Effector memory CD4-positive, alpha-beta T cell (primary cell): ENCODE measurements at places on chromosomes 7 and 10.

DNA sequence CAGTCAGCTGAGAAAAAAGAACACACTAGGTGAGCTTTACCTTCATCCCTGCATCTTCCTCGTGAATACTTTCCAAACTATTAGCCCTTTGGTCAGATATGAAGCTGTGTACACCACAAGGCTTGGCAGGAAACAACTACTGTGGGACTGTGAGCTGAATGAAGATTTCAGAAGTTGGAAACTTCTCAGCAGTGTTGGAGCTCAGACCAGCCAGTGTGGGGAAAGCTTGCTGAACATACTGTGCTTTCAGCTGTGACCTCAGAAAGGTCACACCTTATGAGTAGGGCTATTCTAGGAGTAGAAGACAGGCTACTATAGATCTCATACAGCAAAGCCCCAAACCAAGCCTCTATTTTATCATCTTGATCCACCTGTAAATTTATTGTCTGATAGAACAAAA is 123.6 kb downstream of the EXOC4 start:
- H3K36me3 ChIP-seq, result peaks cover 12% of the 10 kb centered on the region
- no peak overlapping the region for H3K27ac ChIP-seq
- no peaks in the 10 kb centered on the region for H3K4me1 ChIP-seq
- H3K27me3 ChIP-seq, result no peaks in the 10 kb centered on the region

DNA sequence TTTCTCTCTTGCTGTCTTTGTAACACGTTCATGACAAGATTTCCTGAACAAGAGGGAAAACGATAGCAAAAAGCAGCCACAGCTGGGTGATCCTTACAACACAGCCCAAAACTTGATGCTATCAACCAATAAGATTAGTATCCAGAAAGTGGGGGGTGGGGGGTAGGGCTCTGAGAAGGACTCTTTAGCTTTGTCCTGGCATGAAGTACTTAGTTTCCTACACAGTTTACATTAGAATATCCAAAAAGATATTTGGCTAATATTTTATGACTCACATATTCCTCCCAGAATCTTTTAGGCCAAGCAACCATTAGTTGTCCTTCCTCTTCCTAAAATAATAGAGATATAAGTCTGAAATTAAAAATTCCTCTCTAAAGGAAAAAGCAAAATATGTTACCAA is 22.9 kb upstream of the LRRC17 start:
- no peaks in the 10 kb centered on the region for H3K27me3 ChIP-seq
- no peak overlapping the region for H3K4me3 ChIP-seq
- DNase-seq, result no peak
- H3K36me3 ChIP-seq, result no peaks in the 10 kb centered on the region
- H3K4me1 ChIP-seq, result no peaks in the 10 kb centered on the region
- H3K27ac ChIP-seq, result no peak overlapping the region

DNA sequence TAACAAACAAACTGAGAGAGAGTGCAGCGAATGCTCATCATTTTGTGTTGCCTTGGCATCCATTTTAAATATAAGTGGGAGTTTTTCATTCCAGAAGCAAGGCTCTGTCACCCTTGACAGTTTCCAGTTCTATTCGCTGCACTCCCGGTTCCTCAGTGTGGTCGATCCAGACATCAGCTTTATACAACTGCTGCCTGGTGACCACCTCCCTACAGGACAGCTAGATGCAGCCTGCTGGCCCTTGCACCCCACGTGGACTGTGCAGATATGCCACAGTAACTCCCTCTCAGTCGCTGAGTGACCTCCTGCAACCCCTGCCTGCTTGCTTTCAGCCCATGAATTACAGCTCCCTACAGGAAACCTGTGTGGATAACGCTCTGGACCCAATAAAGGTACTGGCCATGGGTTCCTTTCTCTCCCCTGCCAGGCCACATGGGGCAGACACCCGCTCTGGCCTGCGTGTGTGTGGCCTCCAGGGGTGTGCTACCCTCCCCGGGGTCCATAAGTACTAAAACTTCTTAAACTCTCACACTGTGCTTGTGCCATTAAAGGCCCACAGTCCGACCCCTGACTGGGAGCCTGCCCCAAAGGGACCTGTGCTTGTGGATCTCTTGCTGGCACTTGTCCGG is 23.6 kb downstream of the BEND7 start:
- H3K27ac ChIP-seq, result no peak overlapping the region
- no peaks in the 10 kb centered on the region for H3K27me3 ChIP-seq
- DNase-seq, result no peak
- no peaks in the 10 kb centered on the region for H3K4me1 ChIP-seq
- H3K4me3 ChIP-seq, result no peak overlapping the region

- H3K27ac ChIP-seq, result no peak overlapping the region
- H3K27me3 ChIP-seq, result no peaks in the 10 kb centered on the region
- no peak overlapping the region for H3K4me3 ChIP-seq
- no peaks in the 10 kb centered on the region for H3K4me1 ChIP-seq
- peaks cover 25% of the 10 kb centered on the region for H3K36me3 ChIP-seq
Measured at GRCh38 chr10:74994854-74995253, 116.6 kb upstream of the SAMD8 start.

DNA sequence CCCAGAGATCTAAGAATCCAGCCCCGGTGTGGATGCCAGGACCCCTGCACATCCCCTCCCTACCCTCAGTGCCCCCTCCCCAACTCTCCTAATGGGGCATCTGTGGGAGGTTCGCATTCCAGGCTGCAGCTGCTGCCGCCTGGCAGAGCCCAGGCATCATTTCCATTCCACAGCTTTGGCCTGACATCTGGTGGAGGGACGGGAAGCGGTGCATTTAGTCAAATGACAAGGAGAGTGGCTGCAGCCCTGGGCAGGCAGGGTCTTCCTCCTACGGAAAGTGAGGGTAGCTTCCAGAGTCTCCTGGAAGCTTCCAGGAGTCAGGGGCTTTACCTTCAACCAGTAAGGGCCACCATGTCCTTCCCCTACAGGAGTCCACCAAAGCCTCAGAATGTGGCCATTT is 30.8 kb downstream of the PRLHR start:
- no peak for DNase-seq
- no peak overlapping the region for H3K27ac ChIP-seq
- H3K36me3 ChIP-seq, result no peaks in the 10 kb centered on the region
- no peak overlapping the region for H3K4me3 ChIP-seq

DNA sequence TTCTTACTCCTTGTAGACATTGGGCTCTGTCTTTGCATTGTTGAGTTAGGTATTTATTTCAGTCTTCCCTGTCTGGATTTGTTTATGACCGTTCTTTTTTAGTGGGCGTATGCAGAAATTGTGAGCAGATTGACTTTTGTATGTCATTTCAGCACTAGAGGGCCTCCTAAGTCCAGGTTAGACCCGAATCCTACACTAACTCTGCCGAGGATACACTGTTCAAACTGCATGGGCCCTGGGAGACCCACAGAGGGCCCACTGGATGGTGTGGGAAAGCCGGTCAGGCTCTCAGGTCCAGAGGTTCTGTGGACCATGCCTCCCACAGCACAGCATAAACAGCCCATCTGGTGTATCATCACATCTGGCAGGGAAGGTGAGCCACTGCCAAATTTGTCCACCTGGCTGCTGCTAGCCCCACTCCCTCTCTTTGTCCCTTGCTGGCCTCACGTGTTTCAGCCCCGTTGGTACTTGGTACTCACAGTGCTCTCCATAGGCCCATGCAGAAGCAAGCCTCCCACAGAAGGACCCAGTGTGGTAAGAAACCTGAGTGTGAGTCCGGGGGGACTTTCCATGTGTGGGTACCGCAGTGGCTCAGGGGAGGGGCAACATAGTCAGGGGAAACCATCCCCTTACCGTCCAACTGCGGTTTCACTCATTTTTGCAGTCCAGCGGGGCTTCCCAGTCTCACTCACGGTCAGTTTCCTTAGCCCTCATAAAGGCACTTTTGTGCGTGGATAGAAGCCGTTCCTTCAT is 112.8 kb downstream of the APBB1IP start:
- H3K27ac ChIP-seq, result no peak overlapping the region
- peaks cover 1% of the 10 kb centered on the region for H3K4me1 ChIP-seq
- H3K36me3 ChIP-seq, result peaks cover 61% of the 10 kb centered on the region

GRCh38 chr7:107946451-107946850 is 55.5 kb downstream of the DLD start:
- H3K27me3 ChIP-seq, result no peaks in the 10 kb centered on the region
- no peak for DNase-seq
- no peaks in the 10 kb centered on the region for H3K4me1 ChIP-seq
- no peak overlapping the region for H3K27ac ChIP-seq

DNA sequence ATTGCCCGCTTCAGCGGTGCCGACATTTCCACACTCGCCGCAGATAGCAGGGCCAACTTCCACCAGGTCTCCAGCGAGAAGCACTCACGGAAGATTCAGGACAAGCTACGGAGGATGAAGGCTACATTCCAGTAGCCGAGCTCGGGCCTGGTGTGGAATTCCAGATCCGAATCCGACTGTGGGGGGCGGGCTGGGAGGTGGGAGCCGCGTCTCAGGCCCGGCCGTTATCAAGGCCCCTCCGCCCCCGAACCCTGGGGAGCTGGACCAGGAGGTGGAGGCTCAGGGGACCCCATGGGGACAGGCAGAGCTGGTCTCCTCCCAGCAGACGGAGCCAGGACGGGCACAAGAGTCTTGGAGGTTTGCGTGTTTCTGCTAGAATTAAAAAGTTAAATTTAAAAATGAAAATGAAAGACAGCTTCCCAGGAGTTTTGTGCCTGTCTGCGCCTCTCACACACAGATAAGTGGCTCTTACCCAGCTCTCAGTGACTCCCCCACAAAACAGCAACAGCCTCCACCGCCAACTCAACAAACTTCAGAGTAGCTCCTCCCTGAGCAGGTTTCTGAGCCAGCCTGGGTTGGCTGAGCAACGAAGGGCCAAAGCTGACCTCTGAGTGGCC is 5.2 kb upstream of the UTF1 start:
- no peaks in the 10 kb centered on the region for H3K4me1 ChIP-seq
- peaks cover 11% of the 10 kb centered on the region for H3K27me3 ChIP-seq
- DNase-seq, result no peak
- no peak overlapping the region for H3K27ac ChIP-seq
- no peaks in the 10 kb centered on the region for H3K36me3 ChIP-seq
- H3K4me3 ChIP-seq, result no peak overlapping the region

DNA sequence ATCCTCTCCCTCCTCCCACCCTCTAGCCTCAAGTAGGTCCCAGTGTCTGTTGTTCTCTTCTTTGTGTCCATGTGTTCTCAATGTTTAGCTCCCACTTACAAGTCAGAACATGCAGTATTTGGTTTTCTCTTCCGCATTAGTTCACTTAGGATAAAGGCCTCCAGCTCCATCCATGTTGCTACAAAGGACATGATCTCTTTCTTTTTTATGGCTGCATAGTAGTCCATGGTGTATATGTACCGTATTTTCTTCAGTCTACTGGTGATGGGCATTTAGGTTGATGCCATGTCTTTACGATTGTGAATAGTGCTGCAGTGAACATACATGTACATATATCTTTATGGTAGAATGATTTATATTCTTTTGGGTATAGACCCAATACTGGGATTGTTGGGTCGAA is 1.6 kb upstream of the GOT1 start:
- no peaks in the 10 kb centered on the region for H3K27me3 ChIP-seq
- peaks cover 16% of the 10 kb centered on the region for H3K4me1 ChIP-seq
- H3K27ac ChIP-seq, result no peak overlapping the region
- no peaks in the 10 kb centered on the region for H3K36me3 ChIP-seq
- H3K4me3 ChIP-seq, result no peak overlapping the region

- H3K4me1 ChIP-seq, result no peaks in the 10 kb centered on the region
- peaks cover 8% of the 10 kb centered on the region for H3K36me3 ChIP-seq
- no peak overlapping the region for H3K4me3 ChIP-seq
- H3K27me3 ChIP-seq, result no peaks in the 10 kb centered on the region
Measured at GRCh38 chr10:112738606-112739591, 211.1 kb upstream of the TCF7L2 start.

GRCh38 chr10:78000956-78001472 is 28.3 kb downstream of the POLR3A start:
- no peaks in the 10 kb centered on the region for H3K4me1 ChIP-seq
- H3K36me3 ChIP-seq, result peaks cover 67% of the 10 kb centered on the region
- no peaks in the 10 kb centered on the region for H3K27me3 ChIP-seq

GRCh38 chr10:24205821-24206220 is 3.1 kb upstream of the KIAA1217 start:
- H3K36me3 ChIP-seq, result no peaks in the 10 kb centered on the region
- DNase-seq, result no peak
- H3K27ac ChIP-seq, result no peak overlapping the region

- no peaks in the 10 kb centered on the region for H3K4me1 ChIP-seq
- H3K36me3 ChIP-seq, result no peaks in the 10 kb centered on the region
- no peak overlapping the region for H3K27ac ChIP-seq
- no peak for DNase-seq
- H3K4me3 ChIP-seq, result no peak overlapping the region
Measured at GRCh38 chr7:13560441-13560840, 429.0 kb downstream of the ETV1 start.

DNA sequence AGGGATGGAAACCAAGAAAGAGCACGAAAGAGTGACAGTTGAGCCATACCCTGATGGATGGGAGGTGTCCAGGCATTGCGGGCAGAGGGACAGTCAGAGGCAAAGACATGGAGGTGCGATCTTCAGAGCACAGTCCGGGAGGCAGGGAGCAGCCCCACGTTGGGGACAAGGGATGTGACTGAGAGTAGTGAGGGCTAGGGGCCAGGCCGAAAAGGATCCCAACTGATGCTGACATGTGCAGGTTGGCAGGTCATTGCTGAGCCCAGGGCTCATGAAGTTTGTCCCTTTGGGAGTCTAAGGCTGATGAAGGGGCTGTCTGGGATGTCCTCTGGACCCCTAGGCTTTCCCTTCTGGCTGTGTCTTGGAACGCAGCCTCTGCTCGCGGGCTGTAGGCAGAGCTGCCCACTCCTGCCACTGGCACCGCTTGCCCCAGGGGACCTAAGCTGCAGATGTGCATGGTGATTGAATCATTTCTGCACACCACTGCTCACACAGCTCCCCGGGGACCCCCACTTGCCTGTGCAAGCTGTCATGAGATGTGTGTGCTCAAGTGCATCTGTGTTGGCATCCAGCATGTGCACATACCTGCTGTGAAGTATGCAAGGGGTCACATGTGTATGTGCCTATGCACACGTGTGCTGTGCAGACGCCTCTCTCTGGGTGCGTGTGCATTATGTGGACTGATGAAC is 125.1 kb downstream of the ZMIZ1 start:
- no peaks in the 10 kb centered on the region for H3K4me1 ChIP-seq
- DNase-seq, result no peak
- no peaks in the 10 kb centered on the region for H3K27me3 ChIP-seq
- H3K4me3 ChIP-seq, result no peak overlapping the region

- no peak for DNase-seq
- H3K4me1 ChIP-seq, result peaks cover 5% of the 10 kb centered on the region
- H3K27me3 ChIP-seq, result no peaks in the 10 kb centered on the region
- no peak overlapping the region for H3K27ac ChIP-seq
Measured at GRCh38 chr10:86960003-86960862, 1.8 kb downstream of the SNCG start.

GRCh38 chr7:1700086-1700485 is 30.0 kb downstream of the ELFN1 start:
- peaks cover 3% of the 10 kb centered on the region for H3K4me1 ChIP-seq
- peaks cover 3% of the 10 kb centered on the region for H3K27me3 ChIP-seq
- H3K27ac ChIP-seq, result no peak overlapping the region
- no peaks in the 10 kb centered on the region for H3K36me3 ChIP-seq
- DNase-seq, result no peak

- DNase-seq, result no peak
- H3K4me1 ChIP-seq, result peaks cover 18% of the 10 kb centered on the region
- H3K27me3 ChIP-seq, result no peaks in the 10 kb centered on the region
- H3K36me3 ChIP-seq, result peaks cover 62% of the 10 kb centered on the region
Measured at GRCh38 chr10:101812606-101813005, 5.6 kb downstream of the OGA start.
